ENCODE measurements at places on chromosomes 16 and 17.

GRCh38 chr16:67181346-67181745 is 2.4 kb downstream of the MATCAP1 start:
- DNase-seq, result no peak

DNA sequence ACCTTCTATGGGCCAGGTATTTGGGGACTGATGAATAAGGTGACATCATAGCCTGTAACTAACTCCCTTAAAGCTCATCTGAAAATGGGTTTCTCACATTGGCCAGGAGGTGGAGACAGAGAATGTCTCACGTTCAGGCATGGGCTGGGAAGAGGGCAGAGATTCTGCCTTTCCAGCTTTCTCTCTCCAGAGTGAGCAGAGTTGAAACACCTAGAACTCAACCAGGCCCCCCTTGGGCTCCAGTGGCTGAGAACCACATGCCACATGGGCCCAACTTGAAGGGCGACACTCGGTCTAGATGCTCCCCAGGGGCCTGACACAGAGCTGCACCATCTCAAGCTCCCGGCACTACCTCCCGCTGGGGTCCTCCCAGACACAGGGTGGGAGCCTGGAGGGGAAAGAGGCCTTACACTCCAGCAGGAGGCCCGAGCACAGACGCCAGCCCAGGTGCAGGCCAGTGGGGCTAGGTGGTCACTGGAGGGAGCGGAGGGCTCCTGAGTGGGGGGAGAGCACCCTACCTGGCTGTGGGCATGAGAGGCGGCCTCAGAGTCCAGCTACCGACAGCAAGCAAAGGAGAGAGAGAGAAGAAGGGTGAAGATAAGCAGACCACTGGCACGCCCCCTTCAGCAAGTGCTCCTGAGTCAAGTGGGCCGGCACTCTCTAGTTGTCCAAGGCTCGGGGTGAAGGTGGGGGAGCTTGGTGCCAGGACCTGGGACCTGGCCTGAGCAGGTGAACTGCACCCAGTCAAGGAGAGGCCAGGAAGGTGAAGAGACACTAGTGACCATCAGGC is 55.9 kb downstream of the MYO18A start:
- DNase-seq, result peak; percentile 76

DNA sequence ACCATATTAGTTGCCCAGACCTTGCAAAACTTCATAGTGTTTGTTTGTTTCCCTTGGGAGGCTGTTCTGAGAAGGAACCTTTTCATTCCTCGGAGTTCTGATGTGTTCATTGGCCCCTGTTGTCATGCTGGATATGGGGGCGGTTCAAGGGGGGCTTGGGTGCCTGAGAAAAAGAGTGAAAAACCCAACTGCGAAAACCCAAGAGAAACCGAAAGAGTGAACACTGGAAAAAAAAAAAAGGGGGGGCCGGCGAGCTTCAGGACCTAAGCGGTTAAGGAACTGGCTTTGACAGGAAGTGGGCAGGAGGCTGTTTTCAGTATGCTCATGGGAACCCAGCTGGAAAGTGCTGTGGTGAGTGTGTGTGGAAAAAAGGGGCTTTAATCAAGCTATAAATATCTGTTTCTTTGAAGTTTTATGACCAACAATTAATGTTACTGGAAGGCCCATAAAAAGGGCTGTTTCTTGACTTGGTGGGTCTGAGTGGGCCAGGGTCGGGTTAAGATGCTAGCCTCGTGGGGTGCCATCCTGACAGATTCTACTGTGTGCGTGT is 510.7 kb downstream of the MAF start:
- no peak for DNase-seq

DNA sequence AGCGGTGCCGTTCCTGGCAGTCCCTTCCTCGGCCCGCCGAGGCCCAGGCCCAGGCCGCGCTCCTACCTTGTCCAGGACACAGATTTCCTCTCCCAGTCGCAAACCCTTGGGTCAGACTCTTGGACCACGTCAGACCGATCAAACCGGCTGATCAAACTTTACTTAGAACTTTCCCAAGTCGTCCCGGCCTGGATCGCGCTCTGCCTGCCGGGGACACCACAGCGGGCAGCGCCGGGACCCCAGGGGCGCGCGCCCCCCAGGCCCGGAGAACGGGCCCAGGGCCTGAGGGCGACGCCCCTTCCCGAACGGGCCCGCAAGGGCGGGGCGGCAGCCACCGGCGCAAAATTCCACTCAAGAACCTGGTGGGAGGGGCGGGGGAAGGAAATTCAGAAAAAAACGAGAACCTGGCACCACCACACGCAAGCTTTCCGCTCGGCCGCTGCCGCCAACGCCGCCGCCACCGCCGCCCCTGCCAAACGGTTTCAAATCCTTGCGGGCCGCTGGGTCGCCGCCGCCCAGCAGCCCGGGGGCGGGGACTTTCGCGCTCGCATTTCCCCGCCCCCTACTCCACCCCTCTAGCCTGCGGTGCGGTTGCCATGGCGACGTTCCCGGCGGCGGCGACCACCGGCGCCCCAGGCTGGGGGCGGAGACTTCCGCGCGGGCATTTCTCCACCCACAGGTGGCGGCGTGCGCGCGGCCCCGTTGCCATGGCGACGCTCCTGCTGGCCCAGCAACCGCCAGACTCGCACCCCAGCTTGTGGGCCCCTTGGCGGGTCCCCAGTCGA is at the start of gene CEP112:
Gene CEP112, minus strand, starts transcription at position 541 of the 785 bp plus-strand sequence.
- peak; percentile 98 for DNase-seq

DNA sequence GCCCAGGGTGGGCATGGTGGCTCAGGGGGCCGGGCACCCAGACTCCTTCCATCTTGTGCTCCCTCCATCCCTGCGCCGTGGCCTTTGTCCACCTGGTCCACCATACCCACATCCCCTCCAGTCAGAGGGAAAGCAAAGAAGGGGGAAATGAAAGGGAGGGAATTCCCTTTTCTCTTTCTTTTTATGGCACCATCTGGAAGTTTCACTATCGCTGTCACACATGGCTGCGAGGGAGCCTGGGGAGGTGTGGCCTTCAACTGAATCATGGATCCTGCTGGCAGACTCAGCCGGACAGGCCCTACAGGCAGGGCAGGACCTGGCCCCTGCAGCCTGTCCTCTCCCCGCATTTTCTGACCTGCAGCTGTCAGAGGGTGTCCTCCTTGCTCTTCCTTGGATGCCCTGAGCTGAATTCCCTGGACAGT is 6.2 kb downstream of the SLC12A3 start:
- no peak for DNase-seq

- DNase-seq, result no peak
Measured at GRCh38 chr17:50637829-50638605, 3.3 kb downstream of the ABCC3 start.

DNA sequence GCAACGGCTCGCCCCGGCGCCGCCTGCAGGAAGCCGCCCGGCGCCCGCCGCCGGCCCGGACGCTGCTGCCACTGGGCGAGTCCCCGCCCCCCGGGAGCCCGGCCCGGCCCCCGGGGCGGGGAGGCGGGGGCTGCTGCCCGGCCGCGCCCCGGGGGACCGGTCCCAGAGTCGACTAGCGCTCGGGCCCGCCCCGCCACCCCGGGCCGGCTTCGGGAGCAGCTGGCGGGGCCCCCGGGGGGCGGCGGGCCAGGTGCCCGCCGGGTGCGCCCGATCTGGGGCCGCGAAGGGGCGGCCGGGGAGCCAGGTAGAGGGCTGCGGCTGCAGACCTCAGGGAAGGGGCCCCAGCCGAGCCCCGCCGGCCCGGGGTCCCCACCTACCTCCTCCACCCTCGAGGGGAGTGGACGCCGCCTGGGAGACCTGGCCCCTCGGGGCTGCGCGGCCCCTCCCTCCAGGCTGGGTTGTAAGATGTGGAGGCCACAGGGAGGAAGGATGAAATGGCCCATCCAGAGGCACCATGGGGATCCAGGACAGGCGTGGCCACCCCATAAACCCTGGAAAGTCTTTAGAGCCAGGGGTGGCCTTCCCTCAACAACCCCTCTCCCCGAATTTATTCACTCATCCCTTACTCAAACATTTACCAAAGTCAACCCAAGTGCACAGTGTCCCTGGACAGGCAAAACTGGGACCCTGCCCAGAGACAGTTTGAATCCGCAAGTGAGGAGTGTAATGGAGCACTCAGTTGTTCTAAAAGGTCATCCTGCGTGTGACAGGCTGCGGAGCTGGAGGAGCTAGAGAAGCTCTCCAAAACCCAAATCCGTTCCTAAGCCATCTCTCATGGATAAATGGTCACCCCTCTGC is at the start of gene CDYL2:
Gene CDYL2, minus strand, starts transcription at position 73 of the 858 bp plus-strand sequence. CDS start 425 bp downstream, outside the sequence.
- peak; percentile 83 for DNase-seq

GRCh38 chr17:29005936-29006511 is at the start of gene SEZ6:
Gene SEZ6 (minus strand): TSS chr17:29006033. CDS start chr17:29005869, 164 bp downstream.
- peak; percentile 94 for DNase-seq

GRCh38 chr17:13729466-13730134 is 127.9 kb upstream of the HS3ST3A1 start:
- no peak for DNase-seq

DNA sequence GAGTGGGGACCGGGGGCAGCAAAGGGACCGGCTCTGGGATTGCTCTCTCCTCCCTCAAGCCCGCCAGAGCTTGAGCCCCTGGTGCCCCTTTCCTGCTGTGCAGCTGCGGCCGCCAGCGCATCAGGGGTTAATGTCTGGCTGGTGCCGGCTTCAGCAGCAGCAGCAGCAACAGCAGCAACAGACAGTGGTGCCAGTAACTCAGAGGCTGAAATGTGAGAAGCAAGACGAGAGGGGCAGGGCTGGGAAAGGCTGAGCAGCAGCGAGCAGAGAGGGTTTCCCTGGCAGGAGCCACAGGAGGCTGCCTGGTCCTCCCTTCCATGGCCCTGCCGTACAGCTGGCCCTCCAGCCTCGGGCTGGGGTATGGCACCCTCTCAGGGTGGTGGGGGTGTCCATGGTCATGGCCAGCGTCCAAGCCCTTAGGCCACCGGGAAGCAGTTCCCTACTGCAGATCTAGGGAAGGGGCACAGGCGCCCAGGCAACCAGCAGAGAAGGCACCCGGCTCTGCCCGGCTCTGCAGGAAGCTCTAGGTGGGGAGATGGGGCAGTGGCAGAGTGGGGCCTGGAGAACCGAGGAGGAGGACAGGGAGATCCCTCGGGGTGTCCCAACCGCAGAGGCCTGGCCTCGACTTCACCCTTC is 21.1 kb upstream of the TFAP4 start:
- DNase-seq, result peak; percentile 81

DNA sequence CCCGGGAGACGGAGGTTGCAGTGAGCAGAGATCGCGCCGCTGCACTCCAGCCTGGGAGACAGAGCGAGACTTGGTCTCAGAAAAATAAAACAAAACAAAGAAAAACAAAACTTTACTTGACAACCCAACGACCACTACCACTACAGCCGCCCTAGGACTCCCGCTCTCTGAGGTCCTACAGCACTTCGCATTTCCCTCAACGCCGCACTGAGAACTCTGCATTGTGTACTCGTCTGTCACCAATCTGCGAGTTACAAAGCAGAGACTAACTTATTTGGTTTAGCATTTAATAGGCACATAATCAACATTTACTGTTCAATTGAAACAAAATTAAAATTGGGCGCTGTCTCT is 479 bp upstream of the ZNF207 start:
- DNase-seq, result no peak

DNA sequence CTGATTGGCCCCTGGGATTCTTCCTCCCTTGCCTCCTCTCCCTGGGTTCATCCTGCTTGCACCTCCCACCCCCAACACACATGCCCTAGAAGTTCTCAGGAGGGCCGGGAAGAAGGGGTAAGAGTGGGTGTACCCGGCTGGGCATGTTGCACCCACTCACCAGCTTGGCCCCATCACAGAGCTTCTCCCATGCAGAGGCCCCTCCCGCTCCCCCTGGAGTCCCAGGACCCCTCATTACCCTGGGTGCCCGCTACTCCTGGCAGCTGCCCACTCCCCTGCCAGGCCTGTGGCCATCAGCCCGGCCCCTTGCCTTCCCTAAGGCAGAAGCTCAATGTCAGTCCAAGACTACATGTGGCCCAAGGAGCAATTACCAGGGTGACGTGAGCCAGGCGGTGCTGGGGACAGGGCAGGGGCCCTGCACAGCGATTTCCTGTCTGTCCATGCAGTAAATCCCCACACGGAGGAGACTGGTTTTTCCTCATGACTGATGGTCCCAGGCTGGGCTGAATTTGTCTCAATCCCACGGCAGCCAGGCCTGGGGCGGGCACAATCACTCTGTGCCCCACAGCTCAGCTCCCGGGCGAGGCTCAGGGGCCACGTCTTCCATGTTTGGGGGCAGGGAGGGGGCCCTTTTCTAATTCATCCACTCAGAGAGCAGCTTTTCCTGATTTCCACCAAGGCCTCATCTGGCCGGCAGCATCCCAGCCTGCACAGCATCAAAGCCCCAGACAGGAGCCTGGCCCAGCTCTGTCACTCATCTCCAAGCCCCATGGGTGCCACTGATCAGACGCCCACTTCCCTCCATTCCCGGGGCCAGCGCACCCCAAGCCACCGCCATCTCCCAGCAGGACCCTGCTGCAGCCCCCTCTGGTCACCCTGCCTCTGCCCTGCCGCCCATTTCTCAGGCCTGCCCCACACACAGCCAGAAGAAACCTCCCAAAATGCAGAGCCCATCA is 234.7 kb downstream of the KATNIP start:
- DNase-seq, result no peak

DNA sequence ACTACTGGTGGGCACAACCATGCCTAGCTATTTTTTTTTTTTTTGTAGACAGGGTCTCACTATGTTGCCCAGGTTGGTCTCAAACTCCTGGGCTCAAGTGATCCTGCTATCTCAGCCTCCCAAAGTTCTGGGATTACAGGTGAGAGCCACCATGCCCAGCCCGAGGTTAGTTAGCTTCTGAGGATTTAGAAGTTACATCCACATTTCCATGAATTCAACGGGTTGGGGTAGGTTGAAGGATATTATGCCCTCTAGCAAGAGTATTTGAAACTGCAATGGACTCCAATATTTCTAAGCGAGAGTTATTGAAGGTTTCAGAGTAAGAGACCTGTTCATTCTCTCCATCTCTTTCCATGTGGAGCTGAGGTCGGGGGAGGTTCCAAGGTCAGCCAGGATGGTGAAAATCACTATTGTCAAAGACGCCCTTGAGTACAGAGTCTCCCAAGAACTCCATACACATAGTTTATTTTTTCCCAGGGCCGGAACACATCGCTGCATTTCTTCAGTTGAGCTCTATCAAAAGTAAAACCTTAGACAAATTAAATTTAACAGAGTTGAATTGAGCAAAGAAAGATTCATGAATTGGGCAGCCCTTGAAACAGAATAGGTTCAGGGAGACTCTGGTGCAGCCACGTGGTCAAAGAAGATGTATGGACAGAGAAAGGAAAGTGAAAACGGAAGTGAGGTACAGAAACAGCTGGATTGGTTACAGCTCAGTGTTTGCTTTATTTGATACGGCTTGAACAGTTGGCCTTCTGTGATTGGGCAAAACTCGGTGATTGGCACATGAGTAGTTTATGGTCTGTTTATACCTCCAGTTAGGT is 19.0 kb upstream of the ITPRIPL2 start:
- DNase-seq, result no peak

DNA sequence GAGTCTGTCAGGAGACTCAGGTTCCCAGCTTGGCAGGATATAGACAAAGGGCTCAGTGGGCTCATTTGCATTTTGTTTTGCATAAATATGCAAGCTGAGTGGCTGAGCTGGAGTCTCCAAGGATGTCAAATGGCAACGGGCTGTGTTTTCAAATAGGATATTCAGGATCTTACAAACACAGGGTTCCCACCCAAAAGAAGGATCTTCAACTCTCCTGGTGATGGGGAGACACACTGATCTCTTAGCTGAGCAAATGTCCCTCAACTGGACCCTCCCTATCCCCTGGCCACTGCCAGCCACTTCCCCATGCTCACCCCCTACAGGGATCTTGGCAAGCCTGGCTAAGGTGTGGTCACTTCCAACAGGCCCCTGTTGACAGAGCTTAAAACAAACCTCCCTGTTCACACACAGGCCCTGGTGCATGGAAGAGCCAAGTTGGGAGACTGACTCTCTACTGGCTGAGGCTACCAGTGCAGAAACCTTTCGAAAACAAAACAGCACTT is 61.6 kb downstream of the SOX9 start:
- peak; percentile 50 for DNase-seq

All from iPS-NIHi11 (cell line).